AG08396 (cell line): ENCODE measurements at places on chromosomes 1 and 21.

- no peak for DNase-seq
These were observed 96.6 kb downstream of the LMX1A start for GRCh38 chr1:165259706-165260428.

GRCh38 chr1:81654147-81654546 is 146.6 kb upstream of the ADGRL2 start:
- DNase-seq = no peak

GRCh38 chr1:65407877-65408276 is 12.6 kb upstream of the LEPR start:
- no peak for DNase-seq

- no peak for DNase-seq
These were observed 37.2 kb upstream of the GBP5 start for GRCh38 chr1:89309828-89310227.

DNA sequence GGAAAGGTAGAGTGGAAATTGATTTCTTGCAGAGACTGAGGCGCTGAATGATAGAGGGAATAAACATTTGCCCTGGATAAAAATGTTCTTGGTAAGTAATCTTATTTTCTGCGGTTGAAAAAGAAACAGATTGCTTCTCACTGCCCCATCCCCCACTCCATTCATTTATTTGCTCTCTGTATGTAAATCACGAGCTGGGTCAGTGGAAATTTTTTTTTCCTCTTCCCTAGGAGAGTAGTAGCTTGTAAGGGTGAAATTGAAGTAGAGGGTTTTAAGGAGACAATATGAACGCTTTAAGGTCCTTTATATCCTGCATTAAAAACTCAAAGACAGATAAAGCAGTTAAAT is 1.4 kb upstream of the BRINP3 start:
- no peak for DNase-seq

- DNase-seq = no peak
These were observed 43.3 kb downstream of the PUM1 start for GRCh38 chr1:31022259-31022658.
